ENCODE measurements at places on chromosomes 3 and 15.

- peak; percentile 27 for DNase-seq
Measured at GRCh38 chr15:68650901-68651709, 72.3 kb downstream of the CORO2B start.

DNA sequence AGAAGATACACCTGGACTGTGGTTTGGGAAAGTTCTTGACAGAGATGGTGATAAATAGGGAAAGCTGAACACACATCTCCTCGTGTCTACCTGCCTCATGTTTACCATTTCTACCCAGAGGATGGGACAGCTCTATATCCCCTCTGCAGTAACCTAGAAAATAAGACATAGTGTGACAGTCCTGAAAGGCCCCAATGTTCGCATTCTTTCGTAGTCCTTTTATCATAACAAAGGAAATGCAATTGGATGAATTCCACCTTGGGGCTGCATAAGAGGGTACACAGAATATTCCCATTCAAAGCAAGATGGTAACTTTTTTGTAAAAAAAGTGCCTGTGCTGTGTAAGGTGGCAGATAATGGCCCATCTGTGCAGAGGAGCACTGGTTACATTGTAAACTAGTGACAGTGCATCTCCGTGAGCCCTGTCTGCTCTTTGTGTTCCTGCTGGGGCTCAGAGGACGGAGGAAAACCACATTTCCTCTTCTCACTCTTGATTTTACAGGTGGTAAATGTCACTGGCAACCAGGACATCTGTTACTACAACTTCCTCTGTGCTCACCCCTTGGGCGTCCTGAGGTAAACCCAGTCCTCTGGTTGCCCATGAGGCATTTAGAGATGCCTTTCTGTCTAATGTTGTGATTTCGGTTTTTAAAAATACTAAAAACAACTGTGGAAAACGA is 74.3 kb downstream of the SIDT1 start:
- no peak for DNase-seq

DNA sequence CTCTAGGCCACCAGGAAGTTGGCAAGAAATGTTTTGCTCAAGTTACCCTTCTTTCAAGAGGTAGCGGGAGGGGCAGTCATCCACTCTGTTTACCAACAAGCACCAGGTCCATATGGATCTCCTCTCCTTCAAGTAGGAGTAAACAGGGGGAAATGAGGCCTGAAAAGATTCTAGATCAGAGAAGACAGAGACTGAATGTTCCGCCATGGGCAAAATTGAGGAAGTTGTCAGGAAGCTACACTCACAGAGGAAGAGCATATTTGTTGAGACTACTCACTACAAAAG is 81.6 kb downstream of the KLF15 start:
- no peak for DNase-seq

- DNase-seq = no peak
Measured at GRCh38 chr15:29785642-29786041, 36.6 kb downstream of the TJP1 start.

GRCh38 chr15:92417716-92418115 is 24.0 kb downstream of the ST8SIA2 start:
- DNase-seq = no peak

GRCh38 chr3:42012935-42013690 is 51.2 kb upstream of the ULK4 start:
- DNase-seq = peak; percentile 60

DNA sequence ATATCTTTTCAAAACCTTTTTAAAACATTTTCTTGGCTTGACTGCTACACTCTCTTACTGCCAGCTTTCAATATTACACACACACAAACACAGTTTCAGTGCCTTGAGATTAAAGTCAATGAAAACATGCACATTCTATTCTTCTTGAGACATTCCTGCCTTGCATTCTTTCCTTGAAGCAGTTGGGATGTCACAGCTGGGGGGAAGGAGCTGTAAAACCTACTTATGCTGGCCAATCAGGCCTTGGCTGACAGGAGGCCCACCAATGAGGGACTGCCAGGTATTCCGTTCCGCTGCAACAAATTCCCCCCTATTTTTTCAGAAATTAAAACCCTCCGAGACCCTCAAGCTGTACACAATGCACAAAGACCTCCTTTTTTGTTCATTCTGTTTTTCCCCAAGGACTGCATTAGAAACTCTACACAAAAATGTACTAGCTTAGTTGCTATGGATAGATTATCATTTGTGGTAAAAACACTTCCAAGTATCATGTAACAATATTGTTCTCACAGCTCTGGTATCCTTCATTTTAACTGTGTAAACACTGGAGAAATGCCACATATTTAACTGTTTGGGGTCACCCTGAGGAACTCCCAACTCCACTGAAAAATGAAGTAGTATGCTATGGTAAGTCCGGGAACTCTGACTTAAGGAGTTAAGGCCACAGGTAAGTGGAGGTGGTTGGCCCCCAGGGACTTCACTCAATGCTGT is 18.5 kb downstream of the FSTL1 start:
- DNase-seq = no peak

GRCh38 chr3:176927706-176928581 is 269.3 kb downstream of the TBL1XR1 start:
- DNase-seq = no peak

DNA sequence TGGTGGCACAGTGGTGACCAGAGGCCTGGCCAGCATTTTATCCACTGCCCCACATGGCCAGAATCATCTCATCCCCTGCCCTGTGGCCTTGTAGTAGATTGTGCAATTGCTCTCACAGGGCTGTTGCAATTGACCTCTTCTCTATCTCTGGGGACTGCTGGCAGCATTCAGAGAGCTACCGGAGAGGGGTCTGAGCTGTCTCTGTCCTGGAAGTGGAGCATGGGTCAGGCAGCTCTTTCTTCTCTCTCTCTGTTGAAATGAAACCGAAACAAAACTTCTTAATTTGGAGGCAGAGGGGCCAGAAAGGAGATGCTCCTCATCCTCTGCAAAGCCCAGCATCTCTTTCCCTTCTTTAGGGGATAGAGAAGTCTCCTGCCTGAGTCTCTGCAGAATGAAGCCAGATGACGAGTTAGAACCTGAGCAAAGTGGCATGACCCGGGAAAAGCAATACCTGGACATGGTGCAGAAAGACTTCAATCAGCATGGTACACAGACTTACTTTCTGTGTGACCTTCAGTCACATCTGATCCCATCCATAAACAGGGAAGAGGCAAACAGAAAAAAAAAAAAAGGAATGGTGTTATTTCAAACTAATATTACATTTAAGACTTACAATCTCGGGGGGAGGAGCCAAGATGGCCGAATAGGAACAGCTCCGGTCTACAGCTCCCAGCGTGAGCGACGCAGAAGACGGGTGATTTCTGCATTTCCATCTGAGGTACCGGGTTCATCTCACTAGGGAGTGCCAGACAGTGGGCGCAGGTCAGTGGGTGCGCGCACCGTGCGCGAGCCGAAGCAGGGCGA is 144.5 kb upstream of the BCL6 start:
- DNase-seq = no peak

GRCh38 chr3:196686436-196686835 is 25.6 kb downstream of the CEP19 start:
- no peak for DNase-seq

DNA sequence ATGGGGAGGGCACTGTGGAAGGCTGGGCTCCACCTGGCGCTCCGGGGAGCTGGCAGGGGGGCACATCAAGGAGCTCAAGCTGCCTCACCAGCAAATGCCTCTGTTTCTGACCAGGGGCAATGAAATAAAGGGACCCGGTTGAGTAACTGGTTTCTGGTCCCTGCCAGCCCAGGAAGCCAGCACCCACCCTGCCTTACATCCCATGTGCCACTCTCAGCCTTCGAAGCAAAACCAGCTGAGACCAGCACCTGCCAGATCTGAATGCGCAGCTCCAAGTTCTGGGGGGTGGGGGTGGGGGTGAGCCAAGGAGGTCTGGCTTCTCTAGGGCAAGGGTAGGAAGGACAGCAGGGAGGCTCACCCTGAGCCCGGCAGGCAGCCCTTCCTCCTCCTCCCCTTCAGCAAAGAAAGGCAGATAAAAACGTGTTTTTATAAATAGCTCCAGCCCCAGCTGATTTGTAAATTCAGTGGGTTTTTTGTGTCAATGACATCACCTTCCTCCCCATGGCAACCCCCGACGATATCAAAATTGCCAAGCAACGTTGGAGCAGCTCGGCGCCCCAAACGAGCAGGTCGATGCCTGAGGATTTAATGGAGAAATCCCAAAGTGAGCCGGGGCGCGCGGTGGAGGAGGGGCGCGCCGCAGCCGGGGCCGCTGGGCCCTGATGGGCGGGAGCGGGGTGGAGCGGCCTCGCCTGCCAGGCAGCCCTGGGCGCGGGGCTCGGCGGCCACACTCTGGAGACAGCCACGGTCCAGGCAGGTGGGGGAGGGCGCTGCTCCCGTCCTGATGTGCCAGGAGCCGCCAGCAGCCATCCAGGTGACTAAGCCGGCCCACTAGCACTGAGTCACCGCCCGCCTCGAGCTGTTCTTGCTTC is at the start of gene PAK6:
Gene PAK6 (plus strand): TSS at position 532 of the 872 bp plus-strand sequence. CDS start 25,723 bp downstream, outside the sequence.
- DNase-seq = no peak

- DNase-seq = no peak
Measured at GRCh38 chr15:50257924-50258323, 7.6 kb downstream of the HDC start.

DNA sequence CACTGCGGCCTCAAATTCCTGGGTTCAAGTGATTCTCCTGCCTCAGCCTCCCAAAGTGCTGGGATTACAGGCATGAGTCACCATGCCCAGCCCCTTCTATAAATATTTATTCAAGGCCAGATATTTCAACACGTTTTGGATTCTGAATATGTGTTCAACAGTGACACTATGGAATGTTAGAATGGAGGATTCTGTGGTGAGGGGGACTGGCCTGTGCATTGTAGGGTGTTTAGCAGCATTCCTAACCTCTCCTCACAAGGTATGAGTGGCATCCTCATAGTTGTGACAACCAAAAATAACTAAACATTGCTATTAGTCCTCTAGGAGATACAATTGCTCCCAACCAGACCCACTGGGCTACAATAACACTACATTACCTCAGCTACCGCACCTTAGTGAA is 104.0 kb upstream of the ATP10A start:
- DNase-seq = no peak

- no peak for DNase-seq
Measured at GRCh38 chr3:48624767-48625166, 3.2 kb upstream of the TMEM89 start.

DNA sequence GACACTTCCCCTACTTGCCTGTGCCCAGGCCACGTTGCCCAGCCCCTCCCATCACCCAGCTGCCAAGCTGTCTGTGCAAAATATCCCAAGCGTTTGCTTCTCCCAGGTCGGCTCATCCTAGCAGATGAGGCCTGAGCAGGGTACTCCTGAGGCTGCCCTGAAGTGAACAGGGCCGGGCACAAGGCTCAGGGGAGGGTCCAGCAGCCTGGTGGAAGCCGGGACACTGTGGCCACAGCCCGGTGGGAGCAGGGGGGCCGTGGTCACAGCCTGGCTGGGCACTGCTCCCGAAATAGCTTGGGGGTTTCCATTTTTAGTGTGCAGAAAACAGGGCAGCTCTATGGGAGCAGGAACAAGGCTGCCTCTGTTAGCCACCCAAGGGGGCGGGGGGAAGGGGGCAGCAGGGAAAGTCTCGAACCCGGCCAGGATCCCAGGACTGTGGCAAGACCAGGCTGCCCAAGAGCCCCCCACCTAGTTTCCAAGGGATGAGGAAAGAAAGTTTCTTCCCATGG is 3.4 kb downstream of the PLXNB1 start:
- DNase-seq = no peak

GRCh38 chr3:181794011-181794790 is 82.5 kb downstream of the SOX2 start:
- no peak for DNase-seq

GRCh38 chr3:126309861-126310655 is 47.1 kb downstream of the KLF15 start:
- DNase-seq = no peak

- DNase-seq = no peak
Measured at GRCh38 chr3:105505170-105505569, 138.5 kb downstream of the ALCAM start.

DNA sequence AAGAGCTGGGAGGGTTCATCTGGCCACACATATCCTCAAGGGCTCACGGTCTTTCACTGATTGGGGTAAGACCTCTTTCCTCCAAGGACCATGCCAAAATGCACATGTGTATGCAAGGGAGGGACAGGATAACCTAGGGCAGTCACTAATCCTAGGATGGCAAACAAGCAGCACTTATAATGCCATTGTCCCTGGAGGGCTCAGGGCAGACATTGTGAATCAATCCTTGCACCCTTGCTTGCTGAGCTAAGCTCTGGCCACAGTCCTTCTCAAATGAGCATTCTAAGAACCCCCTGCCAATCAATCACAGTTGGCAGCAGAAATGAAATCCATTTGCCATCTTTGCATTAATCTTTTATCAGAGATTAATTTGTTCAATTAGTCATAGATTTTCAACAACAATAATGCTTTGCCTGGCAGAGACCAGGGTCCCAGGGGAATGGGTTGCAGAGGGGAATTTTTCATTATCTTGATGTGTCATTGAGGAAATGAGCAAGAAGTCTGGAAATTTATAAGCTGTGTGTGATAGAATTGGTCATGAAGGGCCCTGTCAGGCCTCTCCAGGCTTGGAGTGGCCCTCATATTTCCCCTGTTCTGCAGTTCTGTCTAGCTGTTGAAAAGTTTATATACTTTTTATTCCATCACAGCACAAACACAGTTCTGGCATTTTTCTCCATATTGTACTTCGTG is 57.2 kb upstream of the KY start:
- no peak for DNase-seq

GRCh38 chr15:93073465-93073952 is 15.5 kb downstream of the RGMA start:
- no peak for DNase-seq

DNA sequence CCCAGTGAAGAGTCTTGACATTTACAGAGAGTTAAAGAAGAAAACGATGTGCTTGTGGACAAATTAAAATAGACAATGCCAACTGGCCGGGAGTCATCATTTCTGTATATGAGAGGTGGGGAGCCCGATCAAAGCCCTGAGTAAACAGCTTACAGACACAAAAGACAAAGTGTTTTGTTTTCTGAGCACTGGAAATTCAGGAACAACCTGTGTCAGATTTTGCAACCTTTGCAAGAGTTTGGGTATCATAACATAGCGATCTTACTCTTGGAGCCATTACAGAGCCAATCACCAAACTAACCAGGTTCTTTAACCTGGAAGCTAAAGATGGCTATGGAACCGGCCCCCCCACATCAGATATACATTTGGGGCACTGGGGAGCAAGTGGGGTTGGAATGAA is 101.9 kb upstream of the LRIG1 start:
- no peak for DNase-seq

DNA sequence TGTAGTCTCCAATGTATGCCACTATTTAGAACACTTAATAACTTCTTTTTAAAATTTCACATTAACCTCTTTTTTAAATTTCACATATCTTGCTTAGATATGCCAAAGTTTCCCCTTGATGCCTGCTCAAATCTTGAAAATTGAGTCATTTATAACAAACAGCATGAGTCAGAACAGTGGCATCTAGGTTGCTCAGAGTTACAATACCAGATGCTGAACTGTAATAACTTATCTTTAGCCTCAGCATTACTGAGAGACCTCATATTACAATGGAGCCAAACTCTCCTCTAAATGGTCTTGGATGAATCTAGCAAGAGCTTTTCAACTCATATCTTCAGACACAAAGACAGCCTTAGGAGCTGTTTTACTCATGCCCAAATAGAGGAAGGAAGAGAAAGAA is 439.3 kb upstream of the ARPP21 start:
- no peak for DNase-seq
